Stimulated activated CD8-positive, alpha-beta memory T cell treated with anti-CD3 and anti-CD28 coated beads, Interleukin-4, amount 100 ng/mL, for 1 hour (primary cell): ENCODE measurements at places on chromosomes 1 and 21.

GRCh38 chr1:66652556-66652955 is 99.7 kb upstream of the DYNLT5 start:
- no peak for DNase-seq

- DNase-seq = no peak
These were observed 49.4 kb upstream of the ROR1 start for GRCh38 chr1:63724375-63724899.

DNA sequence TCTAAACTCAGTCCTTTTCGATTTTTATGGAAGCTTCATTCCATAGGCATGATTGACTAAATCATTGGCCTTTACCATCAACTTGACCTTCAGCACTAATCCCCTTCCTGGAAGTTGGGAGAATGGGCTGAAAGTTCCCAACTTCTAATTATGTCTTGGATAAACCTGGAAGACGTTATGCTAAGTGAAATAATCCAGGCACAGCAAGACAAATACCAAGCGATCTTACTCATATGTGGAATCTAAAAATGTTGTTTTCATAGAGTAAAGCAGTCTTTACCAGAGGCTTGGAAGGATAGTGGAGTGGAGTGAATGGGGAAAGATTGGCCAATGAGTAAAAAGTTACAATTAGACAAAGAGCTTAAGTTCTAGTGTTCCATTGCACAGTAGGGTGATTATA is 1453.2 kb downstream of the PLA2G4A start:
- DNase-seq = no peak

DNA sequence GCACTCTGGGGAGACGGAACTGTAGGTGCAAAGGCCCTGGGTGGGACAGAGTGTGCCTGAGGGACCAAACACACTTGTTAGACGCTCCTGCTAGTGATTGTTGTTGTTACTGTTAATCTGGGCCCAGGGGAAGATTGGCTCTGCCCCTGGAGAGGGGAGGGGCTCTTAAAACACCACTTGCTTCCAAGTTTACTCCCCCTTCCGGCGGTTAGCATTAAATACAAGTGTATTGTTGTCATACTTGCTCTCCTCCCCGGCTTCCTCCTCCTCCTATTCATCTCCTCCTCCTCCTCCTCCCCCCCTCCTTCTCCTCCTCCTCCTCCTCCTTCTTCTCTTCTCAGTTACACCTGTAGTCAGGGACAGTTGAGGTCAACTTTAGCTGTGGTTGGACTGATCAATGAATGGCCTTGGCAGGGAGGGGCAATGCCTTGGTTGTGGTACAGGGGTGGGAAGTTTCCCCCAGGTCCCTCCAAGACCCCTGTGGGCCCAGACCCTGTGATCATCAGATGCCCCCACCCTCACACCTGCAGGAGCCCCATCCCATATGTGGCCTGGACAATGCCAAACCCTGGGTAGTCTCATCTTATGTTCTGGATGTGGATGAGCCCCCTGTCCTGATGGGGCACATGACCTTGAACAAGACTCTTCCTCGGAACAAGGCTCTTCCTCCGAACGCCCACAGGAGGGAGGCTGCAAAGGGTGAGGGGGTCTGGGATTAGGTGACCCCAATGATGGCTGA is 217.3 kb downstream of the PTPRU start:
- no peak for DNase-seq

- DNase-seq = no peak
These were observed 692 bp downstream of the DPH2 start for GRCh38 chr1:43970502-43970901.

DNA sequence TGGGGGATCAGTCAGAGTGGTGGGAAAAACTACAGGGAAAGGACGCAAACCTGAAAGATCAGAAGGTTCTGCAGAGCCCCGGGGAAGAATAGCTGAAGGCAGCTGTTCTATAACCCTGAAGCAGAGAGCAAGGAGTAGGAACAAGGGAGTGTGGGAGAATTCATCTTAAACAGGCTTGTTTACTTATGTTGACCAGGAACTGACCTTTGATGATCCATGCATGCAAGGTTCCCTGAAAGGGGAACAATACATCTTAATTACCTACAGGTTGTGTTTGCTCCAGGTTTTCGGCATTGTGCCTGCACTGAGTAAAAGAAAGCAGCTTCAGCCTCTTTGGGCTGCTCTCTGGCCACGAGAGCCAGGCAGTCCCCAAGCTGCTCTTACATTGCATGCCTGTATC is 18.7 kb upstream of the FAM43B start:
- DNase-seq = no peak

GRCh38 chr1:160400223-160400645 is at the start of gene VANGL2:
Gene VANGL2 (plus strand): TSS chr1:160400564. CDS start chr1:160415838, 15,274 bp downstream.
- DNase-seq = no peak

GRCh38 chr1:208951908-208952307 is 631.6 kb upstream of the CAMK1G start:
- no peak for DNase-seq

DNA sequence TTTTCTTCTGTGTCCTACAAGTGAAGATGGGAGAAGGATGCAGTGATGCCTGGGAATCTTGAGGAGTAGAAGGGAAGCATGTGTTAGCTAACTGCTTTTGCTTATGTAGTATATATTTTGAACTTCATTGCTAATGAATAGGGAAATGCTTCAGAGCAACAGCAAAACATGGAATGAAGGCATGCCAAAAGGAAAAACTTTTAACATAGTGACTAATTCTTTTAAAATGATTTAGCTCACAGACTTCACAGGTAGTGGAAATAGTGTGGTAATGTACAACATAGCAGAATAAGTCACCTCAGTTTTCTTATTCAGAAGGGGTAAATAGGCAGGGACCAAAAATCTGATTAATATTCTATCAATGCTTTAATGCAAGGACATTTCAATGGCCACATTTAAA is 95.5 kb downstream of the LYPLAL1 start:
- no peak for DNase-seq

GRCh38 chr1:43123031-43123430 is 49.1 kb downstream of the EBNA1BP2 start:
- DNase-seq = no peak

DNA sequence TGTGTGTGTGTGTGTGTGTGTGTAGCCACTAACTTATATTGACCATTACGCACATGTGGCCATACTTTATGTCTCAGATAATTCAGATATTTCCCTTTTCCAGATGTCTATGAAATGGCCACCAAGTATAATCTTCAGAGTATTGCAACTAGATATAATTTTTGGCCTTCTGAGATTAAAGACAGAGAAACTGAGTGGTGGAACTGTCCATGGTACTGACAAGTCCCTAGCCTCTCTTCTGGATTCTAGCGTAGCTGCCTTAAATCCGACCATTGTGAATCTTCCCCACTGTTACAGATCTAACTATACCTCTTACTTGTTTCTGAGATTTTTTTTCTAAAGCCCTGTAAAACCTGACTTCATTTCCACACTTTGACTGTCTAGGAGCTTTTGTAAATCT is 100.0 kb upstream of the SERTAD4 start:
- no peak for DNase-seq

DNA sequence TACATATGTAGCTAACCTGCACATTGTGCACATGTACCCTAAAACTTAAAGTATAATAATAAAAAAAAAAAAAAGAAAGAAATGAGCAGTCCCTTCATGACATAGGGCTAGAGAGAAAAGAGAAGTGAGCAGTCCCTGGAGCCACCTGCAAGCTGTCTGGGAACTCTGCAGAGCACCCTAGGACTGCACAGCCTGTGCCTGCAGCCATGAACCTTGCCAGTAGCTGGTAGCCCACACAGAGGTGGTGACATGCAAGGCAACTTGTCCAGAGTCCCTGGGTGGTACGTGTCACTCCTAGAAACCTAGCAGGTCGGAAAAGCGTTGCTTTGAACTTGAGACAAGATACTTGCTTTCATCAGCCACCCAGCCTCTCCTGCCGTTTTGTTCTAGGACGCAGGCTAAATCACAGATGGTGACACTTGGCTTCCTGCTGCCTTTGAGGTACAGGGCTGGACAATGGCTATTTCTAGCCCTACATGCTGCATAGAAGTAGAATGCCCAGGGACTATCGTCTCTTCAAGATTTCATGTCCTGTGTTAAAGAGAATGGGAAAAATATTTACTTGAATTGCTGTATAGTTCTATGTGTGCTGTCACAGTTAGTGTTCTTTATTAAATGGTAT is 260.9 kb downstream of the LTN1 start:
- no peak for DNase-seq

- no peak for DNase-seq
These were observed 39.5 kb downstream of the TRIM11 start for GRCh38 chr1:228366866-228367741.

DNA sequence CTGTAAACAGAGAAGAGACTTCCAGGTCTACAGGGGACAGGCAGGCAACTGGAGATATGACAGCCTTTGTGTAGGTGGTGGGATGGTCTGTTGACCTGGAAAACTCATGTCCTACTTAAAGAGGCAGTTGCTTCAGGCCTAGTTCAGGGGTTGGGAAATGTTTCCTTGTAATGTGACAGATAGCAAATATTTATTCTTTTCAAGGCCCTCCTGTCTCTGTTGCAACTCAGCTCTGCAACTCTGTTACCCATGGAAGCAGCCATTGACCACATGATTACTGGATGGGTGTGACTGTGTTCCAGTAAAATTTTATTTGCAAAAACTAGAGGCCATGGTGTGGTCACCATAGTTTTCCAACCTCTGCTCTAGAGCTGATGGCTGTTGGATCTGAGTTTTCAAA is 341.9 kb downstream of the PTBP2 start:
- no peak for DNase-seq

GRCh38 chr21:36429947-36430546 is 44.9 kb downstream of the CHAF1B start:
- DNase-seq = peak; percentile 47

DNA sequence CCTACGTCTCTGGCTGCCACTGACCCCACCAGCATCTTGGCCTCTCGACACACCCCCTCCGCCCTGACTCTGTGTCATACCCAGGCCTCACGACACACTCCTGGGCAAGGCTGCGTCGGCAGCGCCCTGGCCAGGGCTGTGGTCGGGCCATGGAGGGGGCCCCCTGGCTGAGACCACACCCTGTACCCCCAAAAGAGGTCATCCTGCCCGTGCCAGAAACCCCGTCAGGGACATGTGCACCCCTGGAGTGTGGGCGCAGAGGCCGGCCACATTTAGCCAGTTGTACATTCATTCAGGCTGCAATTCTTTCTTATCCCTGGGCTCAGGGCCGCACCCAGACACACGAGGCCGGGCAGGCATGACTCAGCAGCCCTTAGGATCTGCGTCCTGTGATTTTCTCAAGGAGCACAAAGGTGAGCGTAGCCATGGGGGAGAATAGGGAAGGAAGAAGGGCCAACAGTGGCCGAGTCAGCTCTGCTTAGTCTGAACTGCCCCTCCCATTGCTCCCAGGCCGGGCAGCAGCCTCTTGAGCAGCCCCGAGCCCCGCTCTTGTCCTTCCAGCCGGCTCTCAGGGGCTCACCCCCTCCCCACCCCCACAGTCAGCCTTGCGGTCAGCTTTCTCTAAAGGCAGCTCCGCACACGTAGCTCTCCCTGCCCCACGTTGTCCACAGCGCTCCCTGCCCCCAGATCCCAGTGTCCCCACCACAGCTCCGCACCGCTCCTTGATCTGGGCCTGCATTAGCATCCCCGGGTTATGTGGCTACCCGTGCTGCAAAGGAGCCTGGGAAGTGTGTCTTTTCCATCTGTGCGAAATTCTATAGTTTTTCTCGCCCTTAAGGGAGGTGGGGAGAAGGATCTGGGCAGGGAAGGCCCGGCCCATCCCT is 7.9 kb downstream of the CSTB start:
- DNase-seq = no peak

DNA sequence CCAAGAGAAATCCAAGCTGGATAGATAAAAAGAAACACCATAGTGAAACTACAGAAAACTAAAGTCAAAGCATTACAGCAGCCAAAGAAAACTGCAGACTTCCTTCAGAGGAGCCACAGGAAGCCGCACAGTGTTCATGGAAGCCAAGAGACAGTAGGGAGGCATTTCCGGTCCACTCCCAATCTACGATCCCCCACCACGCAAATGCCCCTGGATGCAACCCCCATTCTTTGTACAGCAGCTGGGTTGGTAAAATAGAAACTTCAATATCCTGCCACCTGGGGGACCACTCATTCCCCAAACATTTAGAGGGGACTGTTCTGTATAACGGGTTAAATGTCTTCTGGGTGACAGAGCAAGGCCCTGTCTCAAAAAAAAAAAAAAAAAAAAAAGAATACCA is 43.9 kb upstream of the TSPEAR start:
- DNase-seq = no peak

DNA sequence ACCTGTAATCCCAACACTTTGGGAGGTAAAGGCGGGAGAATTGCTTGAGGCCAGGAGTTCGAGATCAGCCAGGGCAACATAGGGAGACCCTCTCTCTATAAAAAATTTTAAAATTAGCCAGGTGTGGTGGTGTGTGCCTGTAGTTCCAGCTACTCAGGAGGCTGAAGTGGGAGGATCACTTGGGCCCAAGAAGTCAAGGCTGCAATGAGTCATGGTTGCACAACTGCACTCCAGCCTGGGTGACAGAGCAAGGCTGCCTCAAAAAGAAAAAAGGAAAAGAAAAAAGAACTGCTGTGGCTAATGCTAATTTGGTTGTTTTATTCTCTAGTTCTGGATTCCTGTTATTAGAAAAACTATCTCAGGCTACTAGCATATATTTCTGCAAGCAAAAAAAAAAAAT is 29.8 kb downstream of the DBT start:
- DNase-seq = no peak

- no peak for DNase-seq
These were observed 141.2 kb downstream of the TTLL7 start for GRCh38 chr1:83857716-83858115.

DNA sequence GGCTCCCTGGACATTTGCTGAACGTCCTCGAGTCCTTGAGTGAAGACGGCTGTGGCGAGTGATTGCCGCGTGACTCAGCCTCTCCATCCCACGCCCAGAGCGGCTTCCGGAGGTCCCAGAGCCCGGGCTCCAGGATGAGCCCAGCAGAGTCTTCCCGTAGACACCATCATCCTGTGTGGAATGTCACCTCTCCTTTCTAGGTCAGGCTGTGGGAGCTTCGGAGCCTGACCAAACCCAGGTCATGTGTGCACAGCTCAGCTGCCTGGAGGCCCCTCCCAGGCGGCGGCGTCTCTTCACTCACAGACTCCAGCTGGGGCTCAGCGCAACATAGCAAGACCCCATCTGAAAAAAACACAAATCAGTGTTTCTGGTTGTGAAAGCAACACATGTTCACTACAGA is 38.2 kb downstream of the PRKCZ start:
- no peak for DNase-seq

- peak; percentile 16 for DNase-seq
These were observed 26.1 kb upstream of the SMIM12 start for GRCh38 chr1:34885405-34886247.

DNA sequence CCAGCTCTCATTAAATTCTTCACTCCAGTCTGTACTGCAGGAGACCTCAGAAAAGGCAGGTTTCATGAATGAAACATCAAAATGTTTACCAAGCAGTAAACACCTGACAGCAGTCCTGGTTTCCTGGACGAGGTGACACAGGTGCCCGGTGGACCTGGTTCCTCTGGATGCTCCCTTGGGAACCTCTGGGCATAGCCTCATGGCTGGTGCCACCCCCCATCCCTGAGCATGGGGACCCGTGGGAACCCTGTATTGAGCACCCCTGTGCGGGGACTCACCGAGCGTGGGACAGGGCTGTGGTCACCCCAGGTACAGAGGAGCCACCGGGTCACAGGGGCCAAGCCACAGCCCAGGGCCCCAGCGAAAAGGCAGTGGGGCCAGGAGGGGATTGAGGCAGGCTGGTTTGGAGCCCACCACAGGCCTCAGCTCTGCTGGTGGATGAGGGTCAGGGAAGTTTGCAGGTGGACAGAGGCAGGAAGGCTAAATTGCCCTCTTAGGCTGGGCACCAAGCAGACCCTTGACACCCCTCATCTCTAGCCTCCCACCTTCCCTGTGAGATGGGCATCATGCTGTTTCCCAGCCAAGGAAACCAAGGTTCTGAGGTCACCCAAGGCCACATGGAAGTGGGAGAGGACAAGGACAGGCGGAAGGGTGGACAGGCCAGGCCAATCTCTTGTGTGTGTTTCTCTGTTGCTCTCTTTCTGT is 158.4 kb downstream of the PTPRU start:
- no peak for DNase-seq
